ENCODE measurements at places on chromosomes 2 and 18.

DNA sequence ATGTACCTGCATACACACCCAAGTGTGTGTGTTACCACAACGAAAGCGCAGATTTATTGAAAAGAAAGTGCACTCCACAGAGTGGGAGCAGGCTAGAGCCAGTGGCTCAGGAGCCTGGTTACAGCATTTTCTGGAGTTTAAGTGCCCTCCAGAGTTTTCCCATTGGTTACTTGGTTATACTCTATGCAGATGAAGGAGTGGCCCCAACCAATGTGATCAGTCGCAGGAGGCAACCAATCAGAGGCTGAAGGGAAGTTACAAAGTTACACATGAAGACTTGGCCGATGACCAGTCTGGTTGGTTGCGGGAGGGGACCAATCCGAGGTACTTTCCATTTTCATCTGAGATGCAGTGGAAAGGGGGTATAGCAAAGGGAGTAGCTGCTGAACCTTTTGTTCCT lies 13.5 kb upstream of the PRLH start:
- no peak for DNase-seq

DNA sequence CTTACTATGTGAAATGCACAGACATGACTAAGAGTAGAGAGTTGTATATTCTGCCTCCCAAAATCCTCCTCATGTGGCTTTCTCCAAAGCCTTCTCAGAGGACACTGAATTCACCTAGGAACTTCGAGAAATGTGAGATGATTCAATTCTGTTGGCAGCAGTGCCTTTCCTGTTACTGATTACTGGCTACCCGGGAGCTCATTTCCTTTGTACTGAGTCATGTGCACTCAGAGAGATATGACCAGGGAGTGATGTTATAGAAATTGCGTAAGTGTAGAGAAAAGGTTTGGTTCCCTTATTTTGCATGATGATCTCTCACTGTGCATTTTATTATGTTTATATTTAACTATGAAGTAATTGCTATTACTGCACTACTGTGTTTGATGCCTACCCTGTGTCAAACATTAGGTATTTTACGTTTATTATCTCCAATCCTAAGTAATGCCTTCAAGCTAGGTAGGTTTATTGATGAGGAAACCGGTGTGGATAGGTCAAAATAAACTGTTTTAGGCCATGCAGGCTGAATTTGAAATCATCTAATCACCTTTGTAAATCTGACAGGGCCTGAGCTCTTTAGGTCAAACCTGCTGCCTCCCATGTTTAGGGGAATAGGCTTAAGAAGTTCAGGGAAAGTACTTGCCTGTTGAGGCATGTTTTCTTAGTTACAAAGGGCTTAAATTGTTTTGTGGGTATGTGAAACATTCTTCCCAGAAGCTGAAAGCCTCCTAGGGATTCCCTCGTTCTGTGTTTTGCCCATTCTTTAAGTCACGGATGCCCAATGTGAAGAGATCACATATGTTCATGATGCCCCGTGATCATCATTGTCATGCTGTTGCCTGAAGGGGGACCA lies 86.8 kb downstream of the FMNL2 start:
- DNase-seq = no peak

DNA sequence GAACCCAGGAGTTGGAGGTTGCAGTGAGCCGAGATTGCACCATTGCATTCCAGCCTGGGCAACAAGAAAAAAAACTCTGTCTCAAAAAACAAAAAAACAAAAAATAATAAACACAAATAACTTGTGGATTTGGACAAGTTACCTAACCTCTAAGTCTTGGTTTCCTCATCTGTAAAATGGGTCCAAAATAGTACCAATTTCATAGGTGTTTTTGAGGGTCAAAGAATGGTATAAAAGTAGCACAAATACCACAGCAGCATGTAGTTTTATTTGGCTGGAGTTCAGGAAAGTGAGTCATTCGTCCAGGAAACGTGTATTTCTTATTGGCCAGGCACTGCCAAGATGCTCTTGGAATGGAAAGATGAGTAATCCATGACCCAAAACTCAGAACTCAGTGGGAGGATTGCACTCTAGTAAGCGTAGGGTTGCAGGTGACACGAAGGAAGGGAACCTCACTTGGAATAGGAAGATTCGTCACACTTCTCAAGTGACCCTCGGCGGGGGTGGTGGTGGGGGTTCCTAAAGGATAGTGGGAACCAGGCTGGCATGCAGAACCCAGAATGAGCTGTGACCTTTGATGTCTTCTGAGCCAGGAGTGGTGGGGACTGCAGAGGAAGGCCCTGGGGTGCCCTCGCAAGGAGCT lies 24.4 kb downstream of the GRHL1 start:
- no peak for DNase-seq

DNA sequence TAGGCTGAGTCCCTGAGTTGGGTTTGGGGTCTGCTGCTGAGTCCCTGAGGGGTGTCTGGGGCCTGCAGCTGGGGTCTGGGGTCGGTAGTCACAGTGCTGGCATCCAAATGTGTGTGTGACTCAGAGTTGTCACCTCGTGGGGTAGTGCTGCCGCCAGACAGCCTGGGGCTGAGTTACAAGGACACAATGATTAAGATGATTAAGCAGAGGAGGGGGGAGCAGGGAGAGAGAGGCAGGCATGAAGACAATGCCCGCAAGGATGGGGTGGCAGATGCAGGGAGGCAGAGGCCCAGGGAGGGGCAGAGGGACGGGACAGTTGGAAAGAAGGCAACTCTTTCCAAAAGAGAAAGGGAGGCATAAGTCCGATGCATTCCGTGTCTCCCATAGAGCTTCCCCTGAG lies 120.2 kb downstream of the CELF4 start:
- DNase-seq = no peak

DNA sequence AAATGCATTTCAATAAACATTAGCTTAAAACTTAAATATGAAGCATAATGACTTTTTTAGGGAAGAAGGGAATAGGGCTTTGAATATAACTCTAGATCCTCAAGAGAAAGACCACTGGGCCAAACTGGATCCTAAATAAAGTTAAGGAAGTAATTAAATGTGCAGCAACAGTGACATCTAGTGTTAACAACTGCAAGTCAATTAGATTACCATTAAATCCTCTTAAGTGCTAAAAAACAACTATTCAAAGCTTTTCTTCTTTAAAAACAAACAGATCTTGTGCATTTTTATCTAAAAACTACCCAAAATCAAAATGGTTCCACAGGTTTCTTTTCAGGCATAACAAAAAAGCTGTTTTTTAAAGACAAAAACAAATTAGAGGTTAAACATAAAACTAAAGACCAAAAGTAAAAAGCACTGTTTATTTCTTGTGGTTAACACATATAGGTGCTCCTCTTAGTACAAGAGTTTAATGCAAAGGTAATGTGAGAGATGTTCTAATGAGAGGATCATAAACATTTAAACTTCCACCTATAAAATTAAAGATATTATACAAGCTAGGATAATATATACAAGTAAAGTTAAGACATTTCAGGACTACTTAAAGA lies 111.4 kb downstream of the THADA start:
- DNase-seq = no peak

GRCh38 chr18:76433788-76434187 lies 61.3 kb downstream of the ZNF516 start:
- DNase-seq = no peak

- no peak for DNase-seq
Observed at GRCh38 chr2:8886876-8887275, 49.5 kb upstream of the KIDINS220 start.

DNA sequence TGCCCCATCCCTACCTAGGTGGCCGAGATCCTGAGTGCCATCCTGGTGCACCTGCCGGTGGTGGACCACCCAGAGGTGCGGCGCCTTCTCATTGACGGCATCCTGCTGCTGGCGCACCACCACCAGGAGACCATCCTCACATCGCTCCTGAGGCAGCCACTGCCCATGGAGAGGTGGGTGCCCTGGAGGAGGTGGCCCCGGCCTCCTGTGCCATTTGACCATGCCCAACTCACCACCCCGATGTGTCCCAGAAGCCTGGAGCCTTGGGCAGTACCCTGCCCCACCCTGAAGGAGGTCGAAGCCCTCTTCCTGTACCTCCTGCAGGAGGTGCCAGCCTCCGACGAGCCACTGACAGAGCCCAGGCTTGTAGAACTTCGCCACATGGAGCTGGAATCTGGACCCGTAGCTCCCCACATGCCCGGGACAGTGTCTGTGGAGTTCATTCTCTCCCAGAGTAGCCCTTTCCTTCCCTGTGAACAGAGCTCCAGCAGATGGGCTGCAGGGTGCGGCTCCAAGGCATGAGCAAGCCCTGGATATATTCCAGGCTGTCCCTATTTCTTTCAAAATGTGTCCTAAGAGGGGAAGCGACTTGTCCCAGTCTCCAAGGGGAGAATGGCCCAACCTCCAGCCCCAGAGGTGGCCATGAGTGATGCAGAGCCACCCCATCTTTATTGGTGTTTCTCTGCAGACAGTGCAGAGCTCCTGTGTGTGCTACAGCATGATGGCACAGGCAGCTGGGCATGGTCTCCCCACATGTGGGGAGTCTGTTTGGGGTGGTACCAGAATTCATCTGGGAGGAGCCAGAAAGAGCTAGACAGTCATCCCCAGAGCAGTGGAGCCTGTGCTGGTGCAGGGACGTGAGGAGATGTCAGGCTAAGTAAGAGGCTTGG lies 34.2 kb downstream of the HJURP start:
- DNase-seq = no peak

- DNase-seq = no peak
Observed at GRCh38 chr2:27255660-27256059, 7.2 kb downstream of the SLC30A3 start.

DNA sequence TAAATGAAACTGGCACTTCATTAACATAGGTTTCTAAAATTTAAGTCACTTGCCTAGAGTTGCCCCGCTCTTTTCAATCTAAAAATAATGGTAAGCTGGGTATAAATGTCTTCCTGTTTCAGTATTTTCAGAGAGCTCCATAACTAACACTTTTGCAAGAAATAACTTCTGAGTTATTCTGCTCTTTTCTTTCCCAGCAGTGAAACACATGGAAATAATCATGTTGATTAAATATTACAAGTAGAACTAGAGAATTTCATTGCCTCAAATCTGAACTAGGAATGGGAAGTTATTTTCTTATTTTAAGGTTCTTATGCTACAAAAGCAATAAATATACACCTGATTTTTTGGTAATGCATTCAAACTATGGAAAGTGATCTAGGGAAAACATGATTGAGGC lies 257.4 kb downstream of the IKZF2 start:
- no peak for DNase-seq

DNA sequence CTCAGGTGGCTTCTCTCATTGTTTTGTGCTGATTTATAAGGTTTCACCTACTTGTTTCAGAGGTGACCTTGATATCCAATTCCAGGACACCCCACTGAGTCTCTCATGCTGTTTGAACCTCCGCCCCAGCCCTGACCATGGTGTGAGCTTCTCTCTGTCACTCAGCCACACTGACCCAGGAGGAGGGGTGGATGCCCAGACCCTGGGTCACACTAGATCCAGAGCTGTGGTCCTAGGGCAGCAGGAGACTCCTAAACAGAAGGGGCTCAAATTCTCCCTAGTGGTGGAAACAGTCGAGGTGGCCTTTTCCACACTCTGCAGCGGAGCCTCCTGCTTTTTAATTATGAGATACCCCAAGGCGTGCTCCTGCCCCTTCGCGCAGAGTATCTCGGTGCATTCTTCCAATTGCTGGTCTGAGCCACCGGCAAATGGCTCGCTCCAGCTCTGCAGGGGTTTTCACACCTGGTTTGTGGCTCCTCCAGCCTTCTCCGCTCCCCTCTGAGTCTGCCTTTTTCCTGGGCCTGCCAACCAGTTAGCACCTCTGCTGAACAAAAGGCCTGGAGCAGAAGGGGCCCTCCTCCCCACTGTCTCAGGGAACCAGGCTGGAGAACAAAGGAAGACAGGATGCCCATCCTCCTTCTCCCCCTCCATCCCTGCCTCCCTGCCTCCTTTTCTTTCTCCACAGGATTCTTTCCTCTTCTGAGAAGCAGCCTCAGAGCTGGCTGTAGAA lies 147.3 kb upstream of the SPRED2 start:
- DNase-seq = no peak

DNA sequence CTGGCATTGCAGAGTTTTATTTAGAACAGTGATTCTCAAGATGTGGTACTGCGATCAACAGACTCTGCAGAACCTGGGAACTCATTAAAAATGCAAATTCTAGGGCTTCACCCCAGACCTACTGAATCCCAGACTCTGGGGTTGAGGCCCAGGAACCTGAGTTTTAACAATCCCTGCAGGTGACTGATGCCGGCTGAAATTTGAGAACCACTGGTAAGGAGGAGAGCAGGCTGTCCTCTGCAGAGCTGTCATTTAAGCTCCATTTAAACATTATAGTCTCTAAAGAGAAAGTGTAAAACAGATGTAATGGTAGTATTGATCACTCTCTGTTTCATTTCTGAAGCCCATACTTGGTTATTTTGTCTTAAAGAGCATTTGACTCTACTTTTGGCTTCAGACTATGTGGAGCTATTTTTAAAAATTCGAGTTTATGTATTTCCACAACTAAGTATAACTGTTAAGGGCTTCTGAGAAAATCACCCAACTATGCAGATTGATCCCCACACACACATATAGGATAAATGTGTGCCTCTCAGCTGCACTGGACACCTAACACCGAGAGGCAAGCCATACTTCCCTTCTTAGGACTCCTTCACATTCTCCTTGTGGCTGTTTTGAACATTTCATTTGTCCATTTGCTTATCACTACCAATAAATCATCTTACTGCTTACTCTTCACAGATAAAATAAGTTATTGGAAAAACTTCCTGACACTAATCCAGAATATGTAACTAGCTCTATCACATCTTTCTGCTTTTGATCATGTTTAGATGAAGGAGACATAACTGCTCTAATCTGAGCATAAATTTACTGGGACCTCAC lies 487.5 kb downstream of the DLGAP1 start:
- DNase-seq = no peak

DNA sequence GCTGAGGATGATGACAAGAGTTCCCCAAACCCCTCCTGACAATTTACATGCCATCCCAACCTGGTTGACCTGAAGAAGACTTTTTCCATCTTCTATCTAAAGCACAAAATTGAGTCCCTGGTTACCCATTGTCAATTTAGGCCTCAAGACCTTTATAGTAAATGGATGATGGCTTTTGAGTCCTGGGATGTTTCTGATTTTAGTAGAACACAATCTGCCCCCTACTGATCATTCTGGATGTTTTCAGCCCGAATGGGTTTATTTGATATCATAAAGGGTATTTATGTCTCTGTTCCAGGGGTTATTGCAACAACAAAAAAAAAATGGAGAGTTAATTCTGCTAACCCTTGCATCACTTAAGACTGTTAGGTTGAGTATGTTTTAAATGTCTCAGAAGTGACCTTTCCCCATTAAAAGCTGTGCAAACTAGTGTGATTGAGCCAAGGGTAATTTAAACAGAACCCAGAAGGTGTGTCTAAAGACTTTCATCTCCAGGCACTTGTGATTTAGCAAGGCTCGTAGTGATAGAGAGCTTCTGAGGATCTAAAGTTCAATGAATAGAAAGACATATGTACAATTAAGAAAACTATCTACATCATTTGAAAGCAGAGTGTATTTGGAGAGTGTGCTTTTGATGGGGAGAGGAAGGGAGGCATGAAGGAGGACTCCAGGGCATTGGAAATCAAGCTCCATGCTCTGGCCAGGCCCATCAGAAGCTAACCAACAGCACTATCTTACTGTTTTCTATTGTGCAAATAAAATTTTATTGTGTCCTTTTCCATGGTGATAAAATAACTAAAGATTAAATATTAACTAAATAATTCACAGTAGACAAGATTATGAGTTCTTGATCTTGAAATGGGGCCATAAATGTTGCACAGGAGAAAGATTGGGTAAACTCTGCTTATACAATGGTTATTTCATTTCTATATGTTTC lies 96.6 kb upstream of the NOSTRIN start:
- DNase-seq = no peak
